ENCODE measurements at places on chromosomes 3 and 15. TPM values are rescaled to one million over a fixed set of nuclear protein-coding genes. Genes with fewer than 3 reads are reported as not detected.

Gene TPRG1
- 0.52 TPM for polyA plus RNA-seq

Gene ALCAM
- 164 TPM for polyA plus RNA-seq

Gene MCF2L2
- 19.2 TPM for polyA plus RNA-seq

Gene CCDC191
- polyA plus RNA-seq, result 13.3 TPM

Gene ADAMTS9
- 29.4 TPM for polyA plus RNA-seq

Gene RTP1
- polyA plus RNA-seq, result 1.1 TPM

Gene GAP43
- 568 TPM for polyA plus RNA-seq

Gene CPNE9
- 5.3 TPM for polyA plus RNA-seq

Gene IQCF5
- not detected for polyA plus RNA-seq

Gene THBS1
- polyA plus RNA-seq, result 31.4 TPM

Gene RHOV
- polyA plus RNA-seq, result 9.3 TPM

Gene MESP2
- polyA plus RNA-seq, result 0.25 TPM

Gene NR2E3
- 0.86 TPM for polyA plus RNA-seq

Gene GOLGA6L10
- 3.8 TPM for polyA plus RNA-seq

Gene PTPRG
- polyA plus RNA-seq, result 29.2 TPM
